Activated T-cell treated with anti-CD3 and anti-CD28 coated beads, Interleukin-2, amount 50 U/mL, for 1 hour (primary cell): ENCODE measurements at places on chromosomes 3 and 15.

- DNase-seq, result no peak
These were observed 124.3 kb downstream of the RPLP1 start for GRCh38 chr15:69576948-69577351.

GRCh38 chr15:29815000-29815710 lies 7.1 kb downstream of the TJP1 start:
- DNase-seq, result no peak

DNA sequence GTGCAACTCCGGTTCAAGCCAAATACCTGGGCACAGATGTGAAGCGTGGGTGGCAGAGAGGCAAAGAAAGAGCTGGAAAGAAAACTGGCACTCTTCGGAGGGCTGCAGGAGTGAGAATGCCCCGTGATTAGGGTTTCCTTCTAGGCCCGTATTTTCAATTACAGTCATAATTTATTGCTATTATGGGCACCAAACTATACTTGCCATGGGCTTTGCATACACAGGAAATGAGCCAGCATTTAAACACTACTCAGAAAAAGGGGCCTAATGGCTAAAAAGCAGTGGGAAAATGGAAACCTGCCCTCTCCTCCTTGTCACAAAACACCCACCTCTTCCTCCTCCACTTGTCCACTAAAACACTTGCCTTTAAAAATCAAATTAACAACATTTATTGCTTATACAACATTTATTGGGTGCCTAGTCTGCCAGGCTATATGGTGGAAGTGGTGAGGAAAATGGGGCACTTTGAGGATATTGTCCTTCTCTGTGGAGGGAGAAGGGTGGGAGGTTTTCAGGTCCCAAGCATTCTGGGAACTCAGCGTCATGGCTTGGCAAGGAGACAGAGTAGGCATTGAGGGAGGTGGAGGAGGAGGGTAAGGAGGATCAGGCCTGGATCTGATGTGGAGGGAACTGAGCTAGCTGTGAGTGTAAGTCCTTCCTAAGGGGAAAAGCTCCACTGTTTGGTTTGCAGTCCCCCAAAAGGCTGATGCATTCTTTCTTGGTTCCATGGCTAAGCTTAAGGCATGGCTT lies 160.9 kb downstream of the SLCO3A1 start:
- no peak for DNase-seq

- DNase-seq, result no peak
These were observed 40.1 kb upstream of the RASGRF1 start for GRCh38 chr15:79130535-79131130.

- no peak for DNase-seq
These were observed 68.1 kb upstream of the PFN2 start for GRCh38 chr3:150038830-150039229.

DNA sequence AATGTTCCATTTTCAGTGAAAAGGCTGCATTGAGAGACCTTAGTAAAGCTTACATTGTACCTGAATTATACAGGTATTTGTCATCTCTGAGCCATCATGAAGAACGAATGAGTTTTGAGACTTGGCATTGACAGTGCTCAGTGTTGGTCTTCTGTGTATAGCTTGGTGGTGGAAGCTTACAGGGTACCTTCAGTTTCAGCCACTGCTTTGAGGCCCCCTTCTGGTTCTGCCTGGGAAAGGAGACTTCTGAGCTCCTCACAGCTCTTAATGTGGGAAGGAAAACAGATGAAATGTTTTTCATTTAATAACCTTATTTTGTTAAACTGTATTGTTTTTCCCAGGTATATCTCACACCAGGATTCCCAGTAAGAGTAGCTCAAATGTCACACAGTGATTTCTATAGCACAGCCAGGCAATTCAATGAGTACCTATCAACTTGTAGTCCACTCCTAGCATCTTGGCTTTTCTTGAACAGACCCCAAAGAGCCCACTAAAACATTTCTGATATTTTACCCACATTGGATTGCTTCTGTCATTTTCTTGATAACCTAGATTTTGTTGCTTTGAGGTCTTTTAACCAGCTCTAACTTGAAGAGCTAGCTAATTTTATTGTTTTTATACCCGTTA lies 5.6 kb downstream of the SERPINI1 start:
- DNase-seq, result no peak

GRCh38 chr3:72798552-72799195 lies 49.6 kb downstream of the SHQ1 start:
- DNase-seq, result no peak
